ENCODE measurements at places on chromosomes 2 and 18.

DNA sequence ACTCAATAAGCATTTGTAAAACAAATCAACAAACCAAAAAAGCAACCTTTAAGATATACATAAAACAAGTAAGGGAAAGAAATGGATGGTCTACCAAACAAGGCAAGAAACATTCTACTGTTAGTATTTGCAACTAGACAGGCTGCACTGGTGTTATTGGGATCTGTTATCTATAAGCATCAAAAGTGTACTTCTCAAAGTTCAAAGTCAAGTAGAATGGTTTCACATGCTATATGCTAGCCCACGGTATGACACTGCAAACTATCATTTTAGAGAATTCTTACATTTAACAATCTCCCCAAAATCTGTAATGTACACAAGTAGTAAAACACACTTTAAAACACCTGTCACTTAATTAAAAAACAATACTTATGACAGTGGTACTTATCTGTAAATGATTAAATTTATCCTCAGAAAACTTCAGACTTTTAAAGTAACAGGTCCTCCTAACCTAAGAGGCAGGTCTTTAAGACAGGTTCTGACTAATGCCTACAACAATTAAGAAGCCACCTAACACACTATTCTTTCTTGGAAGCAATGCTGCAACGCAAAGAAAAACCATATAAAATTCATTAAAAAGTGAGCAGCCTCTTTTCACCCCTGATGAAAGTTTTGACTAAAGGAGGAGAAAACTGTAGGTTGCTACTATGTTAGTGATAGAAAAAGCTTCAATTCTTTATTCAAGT is 34.8 kb downstream of the SMAD2 start:
- no peak for DNase-seq

DNA sequence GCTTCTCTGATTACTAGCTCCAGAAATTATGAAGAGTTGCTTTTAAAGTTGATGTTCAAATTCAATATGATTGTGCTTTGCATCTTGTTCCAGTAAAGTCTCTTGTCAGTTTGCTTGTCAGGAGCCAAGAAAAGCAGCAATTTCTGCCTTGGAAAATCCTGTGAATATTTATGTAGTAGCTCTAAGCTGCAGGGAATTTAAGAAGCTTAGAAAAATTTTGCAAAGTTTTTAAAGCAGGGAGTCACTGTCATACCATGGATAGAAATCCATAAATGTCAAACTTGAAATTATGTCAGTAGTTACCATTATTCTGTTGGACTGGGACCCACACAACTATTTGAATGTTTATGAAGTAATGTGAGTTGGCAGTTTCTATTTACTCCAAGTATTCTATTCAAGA is 169.3 kb downstream of the TMEM200C start:
- DNase-seq = no peak

DNA sequence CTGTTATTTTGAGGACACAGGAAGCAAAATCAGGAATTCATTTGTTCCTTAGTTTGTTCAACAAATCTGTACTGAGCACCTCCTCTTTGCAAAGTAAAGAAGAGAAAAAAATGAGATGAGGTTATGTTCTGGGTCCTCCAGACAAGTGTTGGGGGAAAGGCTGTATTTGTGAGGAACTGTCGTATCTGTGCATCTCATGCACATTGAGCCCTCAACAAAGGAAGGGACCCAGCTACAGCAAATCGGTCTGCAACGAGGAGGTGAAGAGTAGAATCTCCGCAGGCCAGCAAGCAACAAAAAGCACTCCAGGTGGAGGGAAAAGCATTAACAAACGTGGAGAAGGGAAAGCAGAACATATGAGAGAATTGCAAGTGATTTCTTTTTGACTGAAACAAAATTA is 143.0 kb upstream of the CYP1B1 start:
- DNase-seq = no peak

- no peak for DNase-seq
Observed at GRCh38 chr2:8355102-8355859, 326.6 kb upstream of the ID2 start.

GRCh38 chr2:40240070-40240469 is 211.8 kb downstream of the SLC8A1 start:
- DNase-seq = no peak

GRCh38 chr2:1501038-1501851 is 88.0 kb downstream of the TPO start:
- no peak for DNase-seq

GRCh38 chr2:222468346-222468745 is 44.0 kb downstream of the SGPP2 start:
- peak; percentile 19 for DNase-seq

- DNase-seq = no peak
Observed at GRCh38 chr2:9200633-9201015, 6.0 kb upstream of the ASAP2 start.

GRCh38 chr2:126513033-126513432 is 142.9 kb upstream of the GYPC start:
- no peak for DNase-seq

DNA sequence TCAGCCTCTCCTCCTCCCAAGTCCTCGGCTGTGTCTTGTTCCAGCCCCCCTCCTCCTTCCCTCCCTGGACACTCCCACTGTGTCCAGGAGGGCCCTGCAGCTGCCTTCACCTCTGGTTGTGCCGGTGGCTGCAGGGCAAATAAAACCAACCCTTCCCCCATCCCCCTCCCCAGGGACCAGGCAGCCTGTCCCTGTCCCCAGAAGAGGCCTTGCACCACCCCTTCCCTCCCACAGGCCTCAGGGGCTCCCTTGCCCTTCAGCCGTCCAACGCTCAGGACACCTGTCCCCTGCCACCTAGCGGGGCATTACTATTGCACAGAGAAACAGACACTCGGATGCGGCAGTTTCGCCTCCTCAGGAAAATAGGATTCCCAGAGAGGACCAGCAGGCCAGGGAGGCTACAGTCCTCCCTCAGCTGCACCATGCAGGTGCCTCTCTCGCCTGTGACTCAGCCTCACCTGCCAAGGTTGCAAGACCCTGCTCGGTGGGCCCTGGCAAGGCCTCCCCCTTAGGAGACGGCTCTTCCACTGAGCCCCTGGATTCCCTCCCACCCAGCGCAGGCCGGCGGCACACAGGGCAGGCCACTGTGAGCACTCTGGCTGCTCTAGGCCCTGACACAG is 5.5 kb upstream of the GPC1 start:
- DNase-seq = no peak
